ENCODE measurements at places on chromosomes 6 and 20.

DNA sequence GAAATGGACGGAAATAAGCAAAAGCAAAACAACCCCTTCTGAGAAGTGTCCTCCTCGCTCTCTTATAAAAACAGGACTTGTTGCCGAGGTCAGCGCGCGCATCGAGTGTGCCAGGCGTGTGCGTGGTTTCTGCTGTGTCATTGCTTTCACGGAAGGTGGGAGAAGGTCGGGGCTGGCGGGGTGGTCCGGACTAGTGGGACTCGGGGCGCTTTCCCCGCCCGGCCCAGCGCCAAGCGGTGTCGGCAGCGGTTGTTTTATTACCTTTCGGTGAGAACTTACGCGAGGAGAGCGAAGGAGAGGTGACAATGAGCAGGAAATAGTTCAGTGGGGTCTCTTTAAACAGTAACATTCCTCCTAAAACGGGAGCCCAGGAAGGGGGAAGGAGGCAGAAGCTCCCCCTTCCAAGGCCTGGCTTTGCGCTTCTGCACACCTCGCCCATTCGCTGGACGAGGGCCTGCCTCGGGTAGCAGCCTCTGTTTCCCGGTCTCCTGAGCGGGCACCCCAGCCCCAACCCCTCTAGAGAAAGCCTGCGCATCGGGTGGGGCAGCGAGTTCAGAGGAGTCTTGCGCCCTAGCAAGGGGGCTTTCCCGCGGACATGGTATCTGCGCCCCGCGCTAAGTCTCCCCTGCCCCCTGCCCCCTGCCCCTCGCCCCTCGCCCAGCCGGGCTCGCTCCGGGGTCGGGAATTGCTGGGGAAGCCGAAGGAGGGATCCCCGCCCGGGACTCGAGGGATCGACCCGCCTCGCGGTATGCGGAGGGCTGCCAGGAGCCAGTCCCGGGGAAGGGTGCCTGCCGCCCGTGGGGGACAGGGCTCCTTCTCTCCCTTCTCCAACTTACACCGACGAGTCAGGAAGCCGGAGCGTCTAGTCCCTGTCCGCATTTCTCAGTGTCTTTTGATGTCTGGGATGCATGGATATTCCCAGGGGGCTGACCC is 1.2 kb upstream of the TBXT start:
- no peak for DNase-seq

GRCh38 chr20:50197463-50198179 is 7.0 kb downstream of the CEBPB start:
- no peak for DNase-seq

GRCh38 chr6:147167576-147168461 is 36.4 kb upstream of the STXBP5 start:
- no peak for DNase-seq

- DNase-seq, result no peak
These were observed 18.9 kb upstream of the DSN1 start for GRCh38 chr20:36792422-36792821.
